NCI-H1436 treated with DMSO at 0.1 percent for 48 hours (cell line): ENCODE measurements at places on chromosomes 7 and 10.

GRCh38 chr7:131170440-131171271 is 157.0 kb upstream of the MKLN1 start:
- no peak for DNase-seq

DNA sequence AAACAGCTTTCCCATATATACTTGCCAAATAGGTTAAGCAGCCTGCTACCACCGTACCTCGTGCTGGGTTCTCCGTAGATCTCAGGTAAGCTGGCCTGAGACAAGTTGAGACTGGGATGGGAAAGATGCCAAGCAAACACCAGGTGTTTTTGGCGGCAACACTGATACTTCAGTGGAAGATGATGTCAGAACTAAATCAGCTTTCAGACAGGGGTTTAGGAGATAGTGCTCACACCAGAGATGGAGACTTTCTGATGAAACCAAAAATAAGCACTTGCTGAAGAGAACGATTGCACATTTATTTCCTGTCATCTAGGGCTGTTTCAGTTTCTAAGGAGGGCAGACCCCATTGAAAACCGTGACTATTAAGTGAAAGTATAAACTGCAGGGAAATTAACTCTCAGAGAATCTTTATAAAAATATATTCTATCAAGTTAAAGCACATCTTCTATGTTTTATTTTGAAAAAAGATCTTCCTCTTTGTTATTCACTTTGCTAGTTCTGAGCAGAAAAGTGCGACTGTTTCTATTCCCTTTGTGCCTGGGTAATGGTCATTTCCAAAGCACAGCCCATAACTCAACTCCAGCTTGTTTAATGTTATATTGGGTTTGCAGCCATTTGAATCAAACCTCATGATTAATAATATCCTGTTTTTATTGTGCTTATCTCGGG is 149.9 kb downstream of the CPED1 start:
- DNase-seq, result no peak

DNA sequence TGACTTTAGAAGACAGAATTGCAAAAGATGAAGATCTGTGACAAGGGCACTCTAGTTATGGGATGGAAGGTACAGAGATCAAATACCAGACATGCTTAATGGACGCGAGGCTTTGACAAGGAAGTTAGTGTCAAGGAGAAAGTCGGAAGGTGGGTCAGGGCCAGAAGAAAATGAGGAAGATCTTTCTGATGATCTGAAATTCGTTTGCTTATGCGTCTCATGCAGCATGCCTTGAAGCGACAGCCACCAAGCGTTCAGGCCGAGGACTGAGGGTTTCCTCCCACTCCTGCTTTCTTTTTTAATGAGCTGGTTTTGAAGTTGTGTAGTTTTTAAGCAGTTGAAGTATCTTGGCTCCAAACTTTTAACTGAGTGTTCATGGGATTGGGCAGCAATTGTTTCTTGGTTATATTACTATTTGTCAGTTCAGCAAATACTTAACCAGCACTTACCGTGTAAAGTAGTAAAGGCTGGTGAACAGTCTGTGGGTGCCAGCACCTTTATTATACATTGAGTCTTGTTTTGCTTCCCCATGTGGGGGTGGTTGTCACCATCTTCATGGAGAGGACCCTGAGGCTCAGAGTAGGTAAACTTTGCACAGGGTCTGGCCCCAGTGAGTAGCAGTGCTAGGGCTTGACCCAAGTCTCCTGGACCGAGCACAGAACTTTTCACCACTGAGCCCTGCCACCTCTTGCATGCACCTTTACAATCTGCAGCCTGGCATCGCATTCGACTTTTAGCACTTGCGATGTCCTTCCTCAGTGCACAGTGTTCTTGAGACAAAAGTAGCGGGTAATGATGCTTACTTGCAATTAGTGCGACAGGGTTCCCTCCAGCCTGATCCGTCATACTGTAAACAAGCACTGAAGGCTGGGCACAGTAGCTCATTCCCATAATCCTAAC is 14.3 kb upstream of the BHLHA15 start:
- DNase-seq, result no peak

DNA sequence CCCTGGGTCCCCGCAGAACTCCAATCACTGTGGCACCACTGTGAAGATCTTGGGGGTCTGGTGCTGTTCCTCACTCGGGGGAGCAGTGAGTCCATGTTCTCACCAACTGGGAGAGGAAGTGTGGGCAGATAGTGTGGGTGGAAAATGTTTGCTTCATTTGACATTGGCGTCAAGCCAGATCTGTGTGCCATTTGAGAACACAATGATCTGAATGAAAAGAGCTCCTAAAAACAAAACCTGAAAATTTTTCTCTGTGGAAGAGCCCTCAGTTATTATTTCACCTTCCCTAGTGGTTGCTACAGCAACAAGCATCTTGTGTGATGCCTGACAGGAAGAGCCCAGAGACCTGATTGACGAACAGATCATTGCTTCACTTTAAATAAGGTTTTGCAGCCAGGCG is 125.6 kb downstream of the VIPR2 start:
- no peak for DNase-seq

DNA sequence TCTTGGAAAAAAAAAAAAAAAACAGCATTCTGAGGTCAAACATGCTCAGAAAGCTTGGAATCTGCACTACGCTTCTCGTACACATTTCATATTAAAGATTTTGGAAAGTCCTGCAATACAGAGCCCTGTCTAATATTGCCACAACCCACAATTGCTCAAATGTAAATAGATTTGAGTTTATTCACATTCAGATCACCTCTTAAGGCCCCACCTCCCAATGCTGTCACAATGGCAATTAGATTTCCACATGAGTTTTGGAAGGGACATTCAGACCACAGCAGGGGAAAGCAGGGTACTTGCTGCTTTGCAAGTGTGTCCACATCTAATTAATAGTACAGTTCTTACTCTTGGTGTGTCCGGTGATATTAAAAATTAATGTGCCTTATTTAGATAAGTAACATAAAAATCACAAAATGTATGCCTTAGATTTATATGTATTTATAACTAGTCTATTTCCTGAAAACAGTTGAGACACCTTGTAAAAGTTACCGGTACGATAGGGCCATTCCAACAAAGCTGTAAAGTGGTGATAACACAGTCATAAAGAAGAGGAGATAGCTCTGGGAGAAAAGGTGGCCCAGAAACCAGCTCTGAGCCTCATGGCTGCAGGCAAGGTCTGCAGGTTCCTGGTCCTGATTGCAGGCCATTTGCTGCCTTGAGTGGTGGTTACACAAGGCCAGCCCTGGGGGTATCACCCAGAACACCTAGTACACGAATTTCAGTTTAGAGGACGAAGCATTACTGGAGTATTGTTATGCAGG is 27.9 kb downstream of the EGFR start:
- no peak for DNase-seq

DNA sequence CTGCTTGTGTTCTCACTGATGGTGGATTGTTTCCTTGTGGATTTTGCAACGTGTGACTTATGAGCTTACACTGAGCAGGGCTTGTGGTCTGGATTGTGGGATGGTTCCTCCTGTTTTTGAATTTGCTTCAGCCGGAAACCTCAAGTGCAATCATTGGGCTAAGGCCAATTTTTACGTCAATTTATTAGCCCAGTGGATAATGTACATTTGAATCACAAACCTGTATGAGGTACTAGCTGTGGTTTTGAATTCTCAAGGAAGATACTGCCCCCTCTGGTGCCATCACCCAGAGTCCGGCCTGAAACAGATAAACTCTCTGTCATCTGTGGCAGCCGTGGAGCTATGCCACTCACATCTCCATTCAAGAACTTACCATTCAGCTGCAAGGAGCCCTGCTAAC is 7.3 kb upstream of the ZNF777 start:
- no peak for DNase-seq

- no peak for DNase-seq
Measured at GRCh38 chr10:50536617-50537240, 87.0 kb downstream of the SGMS1 start.

DNA sequence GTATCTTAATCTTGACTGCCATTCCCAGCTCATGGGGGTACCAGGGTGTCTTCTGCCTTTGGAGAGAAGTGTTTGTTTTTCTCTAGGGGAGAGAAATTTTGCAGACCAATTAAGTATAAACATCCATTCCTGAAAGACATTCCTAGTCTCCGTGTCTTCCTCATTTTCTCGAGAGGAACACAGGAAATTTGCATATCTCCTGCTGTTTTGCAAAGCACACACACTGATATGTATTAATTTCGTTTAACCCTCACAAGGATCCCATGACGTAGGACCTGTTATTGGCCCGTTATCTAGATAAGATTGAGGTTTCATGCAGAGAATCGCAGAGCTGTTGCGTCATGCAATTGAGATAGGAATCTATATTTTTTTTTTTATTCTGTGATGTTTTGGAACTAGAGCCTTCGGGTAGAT is 944 bp downstream of the RHBDD2 start:
- no peak for DNase-seq

DNA sequence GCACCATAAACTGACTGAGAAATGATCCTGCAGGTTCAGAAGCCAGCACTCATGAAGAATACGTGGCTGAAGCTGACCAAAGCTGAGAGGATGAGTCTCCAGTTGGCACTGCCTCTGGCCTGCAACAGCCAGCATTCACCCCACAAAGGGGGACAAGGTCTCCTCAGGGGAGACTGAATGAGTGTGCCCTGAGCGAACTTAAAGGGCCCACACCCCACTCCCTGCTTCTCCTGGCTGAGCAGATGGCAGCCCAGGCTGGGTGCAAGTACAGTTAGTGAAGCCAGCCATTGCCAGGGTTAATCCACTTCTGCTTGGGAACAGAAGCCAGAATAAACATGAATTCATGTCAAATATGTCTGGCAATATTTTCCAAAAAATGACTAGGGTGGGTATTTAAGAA is 98.1 kb downstream of the PPP1R17 start:
- DNase-seq, result no peak

DNA sequence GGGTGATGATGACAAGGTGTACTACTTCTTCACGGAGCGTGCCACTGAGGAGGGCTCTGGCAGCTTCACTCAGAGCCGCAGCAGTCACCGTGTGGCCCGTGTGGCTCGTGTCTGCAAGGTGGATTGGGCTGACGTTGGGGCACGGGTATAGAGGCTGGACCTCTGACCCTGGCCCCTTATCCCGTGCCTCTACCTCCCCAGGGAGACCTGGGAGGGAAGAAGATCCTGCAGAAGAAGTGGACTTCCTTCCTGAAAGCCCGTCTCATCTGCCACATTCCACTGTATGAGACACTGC is 8.4 kb downstream of the MRPL43 start:
- DNase-seq, result no peak

DNA sequence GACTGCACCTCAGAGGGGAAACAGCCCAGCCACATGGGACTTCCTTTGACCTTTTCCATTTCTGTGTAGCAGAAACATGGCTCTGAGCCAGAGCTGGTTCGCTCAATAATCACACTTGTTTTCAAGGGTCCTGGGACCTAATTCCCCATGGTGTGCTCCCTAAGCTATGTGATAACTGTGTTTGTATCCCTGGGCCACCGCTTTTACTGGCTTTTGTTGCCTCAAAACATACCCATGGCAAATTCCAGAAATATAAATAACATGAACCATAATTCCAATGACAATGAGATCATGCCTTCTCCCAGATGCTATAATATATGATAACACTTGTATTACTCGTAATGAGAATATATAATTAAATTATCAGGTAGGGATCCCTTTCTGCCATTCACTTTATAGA is 196.4 kb downstream of the GFRA1 start:
- DNase-seq, result no peak

DNA sequence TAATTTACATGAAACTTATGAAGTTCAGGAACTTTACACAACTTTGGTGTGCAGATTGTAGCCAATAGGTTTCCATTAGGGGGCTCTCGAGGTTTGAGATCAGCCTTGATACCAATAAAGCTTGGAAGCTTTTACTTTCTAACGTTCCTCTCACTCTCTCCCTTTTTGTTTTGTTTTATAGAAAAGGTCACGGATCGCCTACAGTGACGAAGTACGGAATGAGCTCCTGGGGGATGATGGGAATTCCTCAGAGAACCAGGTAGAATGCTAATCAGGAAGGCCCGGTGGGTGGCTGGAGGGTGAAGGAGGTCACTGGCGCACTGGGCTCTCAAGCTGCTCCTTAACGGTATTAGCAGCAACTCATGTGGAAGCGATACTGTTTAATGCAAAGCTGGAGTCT is 79.9 kb downstream of the VTI1A start:
- DNase-seq, result no peak

DNA sequence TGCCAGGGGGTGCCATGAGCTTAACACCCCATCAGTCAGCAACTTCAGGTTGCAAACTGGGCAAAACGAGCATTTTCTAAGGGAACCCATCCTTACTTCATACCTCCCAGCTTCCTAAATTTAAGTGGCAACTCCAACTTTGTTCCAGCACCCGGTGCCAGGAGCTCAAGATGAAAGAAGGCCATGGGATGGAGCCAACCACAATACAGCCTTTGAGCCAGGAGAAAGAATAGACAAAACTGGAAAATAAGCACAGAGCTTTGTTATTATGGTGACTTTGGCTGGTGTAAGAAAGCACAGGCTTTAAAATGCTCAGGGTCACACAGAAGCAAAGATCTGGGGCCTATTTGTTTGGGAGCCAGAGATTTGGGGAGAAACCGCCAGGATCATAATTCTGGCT is 388.7 kb upstream of the MGMT start:
- no peak for DNase-seq

DNA sequence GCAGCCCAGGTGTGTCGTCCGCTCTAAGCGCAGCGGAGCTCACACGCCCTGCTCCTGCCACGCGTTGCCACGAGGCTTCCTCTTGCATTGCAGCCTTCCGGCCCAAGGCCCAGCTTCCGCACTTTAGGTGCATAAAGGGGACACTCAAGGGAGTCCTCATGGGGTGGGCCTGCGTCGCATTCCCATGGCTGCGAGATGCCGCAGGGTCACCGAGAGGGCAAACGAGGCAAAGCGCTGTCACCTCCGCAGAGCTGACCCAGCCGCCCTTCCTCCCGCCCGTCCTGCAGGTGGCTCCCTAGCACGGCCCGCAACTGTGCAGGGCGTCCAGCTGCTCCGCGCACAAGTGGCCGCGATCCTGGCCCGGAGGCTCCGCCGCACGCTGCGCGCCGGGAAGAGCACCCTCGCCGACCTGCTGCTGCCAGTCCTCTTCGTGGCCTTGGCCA is 283.5 kb downstream of the ABCA13 start:
- no peak for DNase-seq

GRCh38 chr7:82678716-82679115 is 235.1 kb upstream of the CACNA2D1 start:
- DNase-seq, result no peak
